Endothelial cell of umbilical vein (primary cell): ENCODE measurements at places on chromosomes 12 and 14.

DNA sequence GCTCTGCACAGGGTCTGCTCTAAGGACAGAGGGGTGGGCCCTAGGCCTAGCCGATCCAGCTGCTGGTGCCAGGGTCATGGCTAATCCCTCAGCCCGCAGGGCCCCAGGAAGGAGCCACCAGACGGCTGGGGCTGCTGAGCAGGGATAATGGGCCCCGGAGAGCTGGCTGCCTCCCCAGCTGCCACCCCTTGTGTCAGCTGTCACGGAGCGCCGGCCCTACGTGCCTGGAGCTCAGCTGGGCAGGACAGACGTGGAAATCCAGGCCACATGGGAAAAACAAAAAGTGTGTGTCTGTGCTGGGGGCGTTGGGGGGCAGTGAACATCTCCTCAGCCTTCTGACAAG lies 36.2 kb downstream of the CHGA start:
- no peak overlapping the region for H3K27ac ChIP-seq
- no peak for DNase-seq
- H3K36me3 ChIP-seq: peaks cover 2% of the 10 kb centered on the region
- no peaks in the 10 kb centered on the region for H3K27me3 ChIP-seq
- peaks cover 8% of the 10 kb centered on the region for H3K4me1 ChIP-seq

- H3K4me1 ChIP-seq: no peaks in the 10 kb centered on the region
- no peaks in the 10 kb centered on the region for H3K36me3 ChIP-seq
These were observed 19.4 kb downstream of the RALGAPA1 start for GRCh38 chr14:35789651-35790050.

DNA sequence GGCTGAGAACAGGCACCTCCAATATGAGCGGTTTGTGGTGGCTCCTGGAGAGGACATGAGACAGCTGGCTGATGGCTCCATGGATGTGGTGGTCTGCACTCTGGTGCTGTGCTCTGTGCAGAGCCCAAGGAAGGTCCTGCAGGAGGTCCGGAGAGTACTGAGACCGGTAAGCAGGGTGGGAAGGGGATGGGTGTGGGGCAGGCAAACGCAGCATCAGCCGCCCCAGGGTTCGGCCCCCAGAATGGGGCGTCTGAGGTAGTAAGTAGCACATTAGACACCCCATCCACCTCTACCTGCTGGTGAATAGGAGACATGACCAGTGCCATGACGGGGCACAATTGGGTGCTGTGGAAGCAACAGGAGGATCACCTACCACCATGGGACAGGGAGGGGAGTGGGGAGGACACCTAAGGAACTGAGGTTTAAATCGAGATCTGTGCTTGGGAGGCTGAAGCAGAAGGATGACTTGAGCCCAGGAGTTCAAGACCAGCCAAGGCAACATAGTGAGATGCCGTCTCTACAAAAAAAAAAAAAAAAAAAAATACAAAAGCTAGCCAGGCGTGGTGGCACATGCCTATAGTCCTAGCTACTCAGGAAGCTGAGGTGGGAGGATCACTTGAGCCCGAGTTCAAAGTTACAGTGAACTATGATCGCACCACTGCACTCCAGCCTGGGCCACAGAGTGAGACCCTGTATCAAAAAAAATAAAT lies 25.5 kb downstream of the ITGA7 start:
- DNase-seq: no peak
- H3K4me3 ChIP-seq: no peak overlapping the region
- no peak overlapping the region for H3K27ac ChIP-seq
- no peaks in the 10 kb centered on the region for H3K36me3 ChIP-seq
- H3K4me1 ChIP-seq: no peaks in the 10 kb centered on the region

DNA sequence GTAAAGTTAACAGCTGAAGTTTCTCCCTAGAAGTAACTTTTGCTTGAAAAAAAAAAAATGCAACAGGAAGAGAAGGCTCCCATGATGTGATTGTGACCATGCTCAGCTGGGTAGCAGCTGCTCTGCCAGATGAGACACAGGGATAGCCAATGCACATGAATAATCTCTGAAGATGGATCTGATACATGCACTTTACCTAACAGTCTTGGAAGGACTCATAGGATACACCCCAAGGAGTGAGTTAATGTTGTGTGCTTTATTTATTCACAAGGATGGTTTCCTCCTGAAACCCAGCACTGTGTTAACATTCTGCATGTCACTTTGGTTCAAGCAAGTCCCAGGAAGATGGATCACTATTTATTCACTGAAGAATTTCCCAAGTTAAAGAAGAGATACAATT lies 46.5 kb downstream of the NDUFA12 start:
- no peak for DNase-seq
- no peaks in the 10 kb centered on the region for H3K36me3 ChIP-seq
- no peak overlapping the region for H3K4me3 ChIP-seq
- no peak overlapping the region for H3K27ac ChIP-seq

- DNase-seq: no peak
- no peaks in the 10 kb centered on the region for H3K27me3 ChIP-seq
- no peaks in the 10 kb centered on the region for H3K4me1 ChIP-seq
- no peak overlapping the region for H3K27ac ChIP-seq
- H3K4me3 ChIP-seq: no peak overlapping the region
These were observed 51.3 kb upstream of the DICER1 start for GRCh38 chr14:95208598-95208997.

DNA sequence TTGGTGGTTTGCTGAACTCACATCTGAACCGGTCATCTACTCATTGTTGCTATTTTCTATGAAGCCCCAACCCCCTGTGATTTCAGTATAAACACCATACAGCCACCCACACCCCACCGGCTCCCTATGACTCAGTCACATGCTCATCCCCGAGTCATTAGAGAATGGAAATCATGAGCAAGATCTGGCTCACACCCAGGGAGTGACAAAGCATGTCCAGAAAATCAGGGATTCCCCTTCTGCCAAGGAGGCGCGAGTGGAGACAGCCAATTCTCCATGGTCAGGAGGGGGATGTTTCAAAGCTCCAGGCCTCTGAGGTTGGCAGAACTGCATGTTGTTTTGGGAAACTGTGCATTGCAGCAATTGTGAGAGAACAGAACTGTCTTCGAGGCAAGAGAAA lies 657.5 kb upstream of the TBX3 start:
- peak; percentile 70 for DNase-seq
- H3K36me3 ChIP-seq: no peaks in the 10 kb centered on the region
- no peak overlapping the region for H3K27ac ChIP-seq
- H3K4me3 ChIP-seq: no peak overlapping the region
- H3K27me3 ChIP-seq: no peaks in the 10 kb centered on the region
- H3K4me1 ChIP-seq: no peaks in the 10 kb centered on the region

DNA sequence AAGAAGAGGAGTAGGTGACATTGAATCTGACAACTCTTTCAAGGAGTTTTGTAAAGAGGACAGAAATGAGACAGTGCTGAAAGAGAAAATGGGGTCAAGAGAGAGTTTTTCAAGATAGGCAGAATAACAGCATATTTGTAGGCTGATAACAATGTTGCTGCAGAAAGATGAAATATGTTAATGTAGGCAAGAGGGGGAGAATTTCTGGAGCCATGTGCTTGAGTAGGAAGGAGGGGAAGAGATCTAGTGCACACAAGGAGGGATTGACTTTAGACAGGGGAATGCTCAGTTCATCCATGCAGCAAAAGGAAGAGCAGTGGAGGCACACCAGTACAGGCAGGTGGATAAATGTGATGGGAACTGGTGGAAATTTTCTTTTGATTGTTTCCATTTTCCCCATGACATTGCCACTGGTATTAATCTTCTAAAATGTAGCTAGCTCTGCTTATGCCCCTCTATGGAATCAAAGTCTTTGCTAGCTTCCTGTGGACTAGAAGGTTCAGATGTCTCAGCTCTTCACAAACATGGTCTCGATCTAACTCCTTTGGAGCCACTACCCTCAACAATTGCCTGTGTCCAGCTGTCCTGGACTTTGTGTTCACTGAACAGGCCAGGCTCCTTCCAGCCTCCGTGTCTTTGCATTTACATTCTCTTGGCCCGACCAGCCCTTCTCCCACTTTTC lies 9.1 kb downstream of the PROX2 start:
- no peak for DNase-seq
- H3K36me3 ChIP-seq: no peaks in the 10 kb centered on the region
- H3K4me1 ChIP-seq: no peaks in the 10 kb centered on the region
- H3K27ac ChIP-seq: no peak overlapping the region
- no peak overlapping the region for H3K4me3 ChIP-seq
- H3K27me3 ChIP-seq: peaks cover 9% of the 10 kb centered on the region

- no peak overlapping the region for H3K27ac ChIP-seq
- peak; percentile 84 for DNase-seq
- H3K4me3 ChIP-seq: no peak overlapping the region
- H3K4me1 ChIP-seq: peaks cover 7% of the 10 kb centered on the region
- no peaks in the 10 kb centered on the region for H3K36me3 ChIP-seq
- H3K27me3 ChIP-seq: no peaks in the 10 kb centered on the region
These were observed 5.5 kb upstream of the TC2N start for GRCh38 chr14:91872517-91873470.

DNA sequence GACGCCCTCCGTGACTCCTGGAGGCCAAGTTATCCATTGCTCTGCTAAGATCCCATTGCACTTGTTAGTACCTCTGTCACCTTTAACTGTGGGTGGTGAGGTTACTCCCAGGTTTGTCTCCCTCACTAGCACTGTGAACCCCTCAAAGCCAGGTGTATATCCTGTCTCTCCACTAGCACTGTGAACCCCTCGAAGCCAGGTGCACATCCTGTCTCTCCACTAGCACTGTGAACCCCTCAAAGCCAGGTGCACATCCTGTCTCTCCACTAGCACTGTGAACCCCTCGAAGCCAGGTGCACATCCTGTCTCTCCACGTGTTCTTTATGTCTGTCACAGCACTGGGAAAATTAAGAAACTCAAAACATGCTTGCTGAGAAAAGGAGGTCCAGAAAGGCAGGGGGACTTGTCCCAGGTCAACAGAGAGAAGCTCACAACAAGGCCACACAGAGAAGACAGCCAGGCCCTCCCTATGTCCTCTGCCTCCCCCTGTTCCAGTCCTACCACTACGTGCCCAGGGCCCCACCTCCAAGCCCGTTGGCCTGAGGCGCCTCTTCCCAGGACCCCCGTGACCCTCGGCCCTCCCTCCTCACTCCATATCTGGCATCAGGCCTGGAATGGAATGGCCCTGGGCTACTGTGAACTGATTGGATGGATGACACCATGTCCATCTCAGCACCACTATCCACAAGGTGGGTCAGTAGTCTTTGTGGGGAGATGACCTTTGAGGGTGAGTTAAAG lies 26.4 kb upstream of the FKBP4 start:
- H3K27me3 ChIP-seq: no peaks in the 10 kb centered on the region
- no peaks in the 10 kb centered on the region for H3K4me1 ChIP-seq
- no peak overlapping the region for H3K27ac ChIP-seq
- no peak for DNase-seq
- no peaks in the 10 kb centered on the region for H3K36me3 ChIP-seq
- no peak overlapping the region for H3K4me3 ChIP-seq

GRCh38 chr14:91910196-91910595 lies 37.3 kb downstream of the FBLN5 start:
- DNase-seq: no peak
- H3K4me3 ChIP-seq: no peak overlapping the region
- no peaks in the 10 kb centered on the region for H3K4me1 ChIP-seq

DNA sequence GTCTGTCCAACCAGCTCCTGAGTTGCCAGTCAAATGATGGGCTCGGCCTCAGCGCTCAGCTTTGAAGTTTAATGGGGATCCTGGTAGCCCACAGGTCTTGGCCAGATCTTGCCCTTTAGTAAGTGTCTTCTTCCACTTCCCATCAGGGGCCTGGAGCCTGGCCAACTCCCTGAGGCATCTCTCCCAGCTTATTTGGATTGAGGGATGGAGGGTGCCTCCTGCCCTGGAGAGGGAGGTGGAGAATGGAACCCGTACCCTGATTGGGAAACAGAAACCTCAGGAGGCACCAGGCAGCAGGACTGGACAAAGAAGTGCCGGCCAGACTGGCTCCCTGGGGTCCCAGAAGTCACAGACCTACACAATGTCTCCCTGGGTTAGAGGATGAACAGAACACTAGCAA lies 40.5 kb upstream of the LTBP2 start:
- no peak overlapping the region for H3K4me3 ChIP-seq
- H3K27ac ChIP-seq: no peak overlapping the region
- no peaks in the 10 kb centered on the region for H3K27me3 ChIP-seq
- H3K36me3 ChIP-seq: no peaks in the 10 kb centered on the region
- H3K4me1 ChIP-seq: peaks cover 29% of the 10 kb centered on the region

- H3K27me3 ChIP-seq: no peaks in the 10 kb centered on the region
- H3K4me1 ChIP-seq: peaks cover 25% of the 10 kb centered on the region
- no peak overlapping the region for H3K27ac ChIP-seq
- no peak overlapping the region for H3K4me3 ChIP-seq
These were observed 2.4 kb downstream of the MBD6 start for GRCh38 chr12:57524814-57525614.

- no peaks in the 10 kb centered on the region for H3K36me3 ChIP-seq
- no peak overlapping the region for H3K4me3 ChIP-seq
- no peak overlapping the region for H3K27ac ChIP-seq
- H3K27me3 ChIP-seq: no peaks in the 10 kb centered on the region
- no peak for DNase-seq
- H3K4me1 ChIP-seq: no peaks in the 10 kb centered on the region
These were observed 409.0 kb downstream of the RGS6 start for GRCh38 chr14:72341237-72341636.

DNA sequence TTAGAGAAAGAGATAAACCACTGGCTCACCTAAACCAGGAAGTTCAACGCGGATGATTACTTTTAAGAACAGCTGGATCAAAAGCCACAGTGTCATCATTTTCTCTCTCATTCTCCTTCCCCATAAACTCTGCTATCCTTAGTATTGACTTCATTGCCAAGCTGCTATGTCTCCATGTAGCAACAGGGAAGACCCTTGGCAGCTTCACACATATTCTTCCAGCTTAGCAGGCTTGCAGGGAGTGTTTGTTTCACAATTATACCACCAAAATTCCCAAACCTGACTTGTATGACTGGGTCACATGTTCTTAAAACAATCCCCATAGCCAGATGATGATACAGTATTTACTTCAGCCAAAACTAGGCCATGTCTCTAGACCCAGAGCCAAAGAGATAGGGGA lies 235.5 kb downstream of the PAWR start:
- no peak overlapping the region for H3K4me3 ChIP-seq
- H3K36me3 ChIP-seq: no peaks in the 10 kb centered on the region
- DNase-seq: no peak
- no peaks in the 10 kb centered on the region for H3K27me3 ChIP-seq
- peak overlapping the region; percentile 83 for H3K27ac ChIP-seq
